ENCODE measurements at places on chromosomes 3 and 15.

DNA sequence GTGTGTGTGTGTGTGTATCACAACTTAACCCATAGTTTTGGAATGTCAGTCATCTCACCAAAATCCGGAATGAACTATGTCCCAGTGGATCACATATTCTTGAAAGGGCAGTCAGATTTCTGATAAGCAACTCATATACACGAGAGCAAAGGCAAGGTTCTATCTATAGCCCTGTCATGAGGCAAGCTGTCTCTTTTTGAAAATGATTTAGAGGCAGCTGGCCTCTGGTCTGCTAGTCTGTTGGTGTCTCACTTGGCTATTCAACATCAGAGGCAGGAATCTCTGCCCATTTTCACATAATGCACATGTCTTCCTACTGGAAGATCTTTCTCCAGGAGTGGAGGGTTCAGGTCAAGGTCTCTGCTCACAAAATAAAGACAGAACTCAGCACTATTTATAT, 79.8 kb downstream of the CNTN6 start:
- no peak for DNase-seq

DNA sequence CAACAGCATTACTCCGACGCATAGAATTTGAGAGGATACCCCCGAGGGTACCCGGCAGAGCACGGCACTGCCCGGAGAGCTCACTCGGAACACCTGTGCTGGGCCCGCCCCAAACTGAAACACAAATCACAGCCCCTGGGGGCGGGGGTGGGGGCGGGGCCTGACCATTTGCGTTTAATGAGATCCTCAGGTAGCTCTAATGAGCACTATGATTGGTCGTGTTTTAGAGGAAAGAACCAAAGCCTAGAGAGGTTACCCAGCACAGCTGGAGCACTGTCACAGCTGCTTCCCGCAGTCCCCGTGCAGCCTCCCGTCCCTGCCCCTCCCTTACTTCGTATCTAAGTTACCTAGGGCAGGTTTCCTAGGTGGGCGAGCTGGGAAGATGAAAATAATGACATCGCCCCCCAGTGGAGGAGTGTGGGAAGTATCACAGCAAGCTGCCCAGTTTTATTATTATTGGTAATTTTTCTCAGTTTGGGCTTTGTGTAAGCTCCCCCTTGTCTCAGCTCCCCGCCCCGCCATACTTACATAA, 187.1 kb downstream of the PDE8A start:
- DNase-seq: peak; percentile 47

DNA sequence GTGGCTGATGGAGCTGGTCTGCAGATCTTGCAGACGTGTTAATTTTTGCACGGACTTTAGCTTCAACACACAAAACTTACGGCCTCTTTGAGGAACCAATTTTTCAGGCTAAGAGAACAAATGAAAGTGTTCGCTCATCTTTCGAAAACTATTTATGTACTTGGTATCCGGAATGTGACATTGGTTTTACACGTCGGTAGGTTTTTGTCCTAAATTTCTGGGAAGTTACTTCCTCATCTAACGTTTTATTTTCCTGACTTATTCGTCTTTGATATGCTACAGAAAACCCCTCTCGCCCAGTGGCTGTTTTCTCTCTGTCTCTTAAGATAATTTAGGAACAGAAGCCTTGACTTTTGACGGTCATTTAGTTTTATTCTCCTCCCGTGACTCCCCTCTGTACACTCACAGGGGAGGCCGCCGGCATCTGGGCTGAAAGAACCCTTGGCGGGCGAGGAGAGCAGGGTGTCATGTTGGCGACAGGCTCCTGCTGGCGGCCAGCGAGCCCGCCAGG, 834 bp upstream of the GREM1 start:
- DNase-seq: no peak

DNA sequence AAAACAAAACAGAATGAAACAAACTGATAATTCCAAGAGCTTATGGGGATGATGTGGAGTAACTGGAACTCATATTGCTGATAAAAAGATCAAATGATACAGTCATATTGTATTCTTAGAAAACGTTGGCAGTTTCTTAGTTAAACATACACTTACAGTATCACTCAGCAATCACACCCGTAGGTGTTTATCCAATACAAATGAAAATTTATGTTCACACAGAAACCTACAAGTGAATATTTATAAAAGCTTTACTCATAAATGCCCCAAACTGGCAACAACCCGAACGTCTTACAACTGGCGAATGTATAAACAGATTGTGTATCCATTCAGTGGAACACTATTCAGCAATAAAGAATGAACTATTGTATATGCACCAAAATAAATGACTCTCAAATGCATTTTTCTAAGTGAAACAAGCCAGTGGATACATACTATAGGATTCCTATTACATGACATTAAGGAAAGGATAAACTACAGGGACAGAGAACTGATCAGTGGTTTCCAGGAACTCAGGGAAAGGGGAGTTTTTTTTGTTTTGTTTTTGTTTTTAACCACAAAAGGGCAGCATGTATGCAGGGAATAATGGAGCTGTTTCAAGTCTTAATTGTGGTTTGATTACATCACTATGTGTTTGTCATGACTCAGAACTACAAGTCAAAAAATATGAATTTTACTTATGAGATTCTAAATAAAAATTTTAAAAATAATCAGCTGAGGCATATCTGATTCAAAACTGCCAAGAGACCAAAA, 71.8 kb upstream of the NDUFB4 start:
- no peak for DNase-seq

DNA sequence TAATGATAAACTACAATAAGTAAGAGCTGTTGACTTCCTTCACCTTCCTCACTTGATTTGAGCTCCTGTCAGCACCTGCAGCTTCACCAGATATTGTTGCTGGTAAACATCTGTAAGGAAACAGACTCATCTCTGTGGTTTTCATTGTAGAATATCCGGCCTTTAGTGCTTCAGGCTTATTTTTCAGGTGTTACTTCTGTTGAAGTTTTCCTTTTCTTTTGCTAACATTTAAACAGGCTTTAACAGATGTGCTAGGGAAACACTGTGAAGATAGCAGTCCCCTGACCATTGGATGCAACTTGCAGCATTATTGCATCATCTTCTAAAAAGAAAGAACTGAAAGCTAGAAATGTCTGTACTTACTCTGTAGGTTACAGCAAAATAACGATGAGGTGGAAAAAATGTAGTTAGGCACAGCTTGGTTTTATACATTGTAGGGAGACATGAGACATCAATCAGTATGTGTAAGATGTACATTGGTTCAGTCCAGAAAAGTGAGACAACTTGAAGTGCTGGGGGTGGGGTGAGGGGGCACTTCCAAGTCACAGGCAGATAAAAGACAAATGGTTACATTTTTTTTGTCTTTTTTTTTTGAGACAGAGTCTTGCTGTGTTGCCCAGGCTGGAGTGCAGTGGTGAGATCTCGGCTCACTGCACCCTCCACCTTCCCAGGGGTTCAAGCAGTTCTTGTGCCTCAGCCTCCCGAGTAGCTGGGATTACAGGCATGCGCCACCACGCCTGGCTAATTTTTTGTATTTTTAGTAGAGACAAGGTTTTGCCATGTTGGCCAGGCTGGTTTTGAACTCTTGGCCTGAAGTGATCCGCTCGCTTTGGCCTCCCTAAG, 10.2 kb downstream of the EDEM1 start:
- peak; percentile 72 for DNase-seq

- no peak for DNase-seq
These were observed 67.7 kb upstream of the NSMCE3 start for GRCh38 chr15:29337156-29337959.

DNA sequence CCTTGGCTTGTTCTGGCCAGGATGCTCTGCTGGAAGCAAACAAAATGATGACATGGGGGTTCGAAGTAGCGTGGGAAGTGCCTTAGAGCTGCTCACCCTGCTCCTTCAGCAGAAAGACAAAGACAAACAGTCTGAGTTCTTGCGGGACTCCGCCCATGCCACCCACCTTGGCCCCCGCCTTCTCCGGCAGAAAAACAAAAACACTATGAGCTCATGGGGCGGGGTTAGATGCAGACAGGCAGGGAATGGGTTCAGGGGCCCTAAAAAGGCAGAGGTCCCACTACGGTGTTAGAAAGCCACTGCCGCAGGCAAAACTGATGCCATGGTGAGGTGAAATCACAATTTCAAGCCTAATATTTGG, 9.7 kb upstream of the NCKIPSD start:
- no peak for DNase-seq

DNA sequence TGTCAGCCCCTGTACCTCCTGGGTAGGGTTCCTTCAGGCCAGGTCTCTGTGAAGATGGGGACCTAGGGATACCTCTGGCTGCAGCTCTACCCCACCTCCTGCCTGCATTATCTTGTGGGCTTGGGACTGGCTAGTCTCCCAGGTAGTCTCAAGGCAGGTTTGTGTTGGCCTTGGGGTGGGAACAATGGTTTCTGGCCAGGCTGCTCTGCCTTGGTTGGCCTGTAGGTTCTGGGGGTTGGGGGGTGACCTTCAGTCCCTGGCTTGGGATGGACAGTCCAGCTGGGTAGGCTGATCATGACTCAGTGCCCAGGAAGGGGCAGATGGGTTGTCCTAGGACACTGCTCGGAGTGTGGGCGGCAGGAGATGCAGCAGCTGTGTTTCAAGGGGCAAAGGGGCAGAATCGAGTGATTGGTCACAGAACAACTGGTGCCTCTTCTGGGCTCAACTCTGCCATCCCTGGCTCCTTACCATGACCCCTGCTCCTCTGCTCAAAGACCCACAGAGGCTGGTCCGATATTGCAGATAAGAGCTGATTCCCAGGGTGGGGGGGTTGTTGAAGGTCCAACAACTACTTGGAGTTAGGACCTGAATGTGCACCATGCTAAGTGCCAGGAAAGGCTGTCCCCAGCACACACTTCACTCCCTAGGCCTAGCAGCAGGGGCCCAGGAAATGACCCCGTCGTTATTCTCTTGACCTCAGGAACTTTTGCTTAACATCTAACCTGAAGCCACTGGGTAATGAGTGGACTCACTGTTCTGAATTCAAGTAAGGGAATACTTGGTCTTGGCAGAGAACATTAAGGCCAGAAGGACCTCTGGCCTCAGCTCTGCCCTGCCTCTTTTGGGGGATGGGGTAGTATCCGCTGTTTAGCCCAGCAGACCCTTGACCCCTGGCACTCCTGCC, 18.1 kb upstream of the BSN start:
- no peak for DNase-seq

- DNase-seq: no peak
These were observed 212.3 kb downstream of the RPLP1 start for GRCh38 chr15:69664572-69665571.

DNA sequence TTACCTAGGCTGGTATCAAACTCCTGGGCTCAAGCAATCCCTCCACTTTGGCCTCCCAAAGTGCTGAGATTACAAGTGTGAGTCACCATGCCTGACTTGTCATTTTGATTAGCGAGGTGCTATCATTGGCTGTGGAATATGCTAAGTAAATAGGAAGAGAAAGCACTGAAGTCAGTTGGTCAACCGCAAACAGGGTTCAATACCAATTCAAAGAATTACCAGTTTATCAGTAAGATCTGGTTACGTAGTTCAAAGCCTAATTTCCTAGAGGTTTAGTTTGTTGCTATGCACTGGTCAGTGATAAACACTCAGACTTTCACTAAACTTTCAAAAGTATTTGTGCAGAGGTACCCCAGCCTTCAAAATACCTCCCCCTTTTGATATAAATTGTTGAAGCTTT, 29.5 kb downstream of the GLB1 start:
- DNase-seq: peak; percentile 56

- DNase-seq: no peak
These were observed 146.8 kb downstream of the ADAMTS17 start for GRCh38 chr15:100194996-100195395.

DNA sequence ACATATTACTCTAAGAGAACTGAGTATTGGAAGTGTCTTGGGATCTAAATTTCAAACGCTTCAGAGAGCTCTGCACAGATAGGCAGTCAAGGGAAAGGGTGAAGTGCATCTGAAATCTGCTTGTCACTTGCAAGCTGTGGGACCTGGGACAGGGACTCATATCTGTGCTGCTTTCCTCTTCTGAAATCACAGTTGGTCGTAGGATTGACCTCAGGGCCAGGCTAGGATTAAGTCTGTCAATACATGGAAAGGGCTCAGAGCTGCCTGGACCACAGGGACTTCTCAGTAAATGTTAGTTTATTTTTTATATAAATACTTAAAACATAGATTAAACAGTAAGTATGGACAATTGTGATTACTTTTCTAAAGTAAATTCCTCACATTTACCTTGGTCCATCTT, 74.7 kb upstream of the CMTM7 start:
- DNase-seq: no peak

DNA sequence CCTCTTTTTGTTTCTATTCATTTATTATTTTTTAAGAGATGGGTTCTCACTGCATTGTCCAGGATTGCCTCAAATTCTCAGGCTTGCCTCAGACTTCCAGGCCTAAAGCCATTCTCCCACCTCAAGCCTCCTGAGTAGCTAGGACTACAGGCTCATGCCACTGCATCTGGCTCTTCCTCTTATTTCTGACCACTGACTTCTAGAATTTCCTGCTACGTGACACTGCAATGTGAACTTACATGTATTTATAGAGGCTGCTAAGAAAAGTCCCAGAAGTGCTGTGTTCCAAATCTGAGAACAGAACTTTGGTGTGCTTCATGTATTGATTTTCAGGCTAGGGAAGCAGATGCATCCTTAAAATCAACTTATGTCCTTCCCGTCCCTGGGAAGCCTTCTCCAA, 407.4 kb downstream of the RSL24D1 start:
- no peak for DNase-seq

DNA sequence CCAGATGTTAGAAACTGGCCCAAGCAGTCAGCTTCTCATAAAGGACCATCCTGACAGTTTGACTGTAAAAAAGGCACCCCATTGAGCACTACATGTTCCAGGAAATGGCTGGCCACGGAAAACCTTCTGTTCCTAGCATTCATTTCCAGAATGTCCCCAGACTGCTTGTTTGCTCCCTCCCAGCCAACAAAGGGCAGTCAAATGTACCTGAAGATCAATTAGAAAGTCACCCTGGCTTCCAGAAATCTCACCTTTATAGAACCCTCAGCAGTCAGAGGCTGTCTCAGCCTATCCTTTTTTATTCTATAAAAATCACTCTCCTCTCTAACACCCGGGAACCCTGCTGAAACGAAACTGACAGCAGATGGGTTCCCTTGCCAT, 784 bp upstream of the SAMMSON start:
- no peak for DNase-seq

- no peak for DNase-seq
These were observed 20.2 kb downstream of the TNIK start for GRCh38 chr3:171439996-171440395.

- DNase-seq: no peak
These were observed 121.8 kb downstream of the GOLIM4 start for GRCh38 chr3:167973901-167974300.

- DNase-seq: no peak
These were observed 45.8 kb downstream of the CDC25A start for GRCh38 chr3:48142316-48142870.

GRCh38 chr3:158842976-158843375, 41.1 kb downstream of the MFSD1 start:
- no peak for DNase-seq

DNA sequence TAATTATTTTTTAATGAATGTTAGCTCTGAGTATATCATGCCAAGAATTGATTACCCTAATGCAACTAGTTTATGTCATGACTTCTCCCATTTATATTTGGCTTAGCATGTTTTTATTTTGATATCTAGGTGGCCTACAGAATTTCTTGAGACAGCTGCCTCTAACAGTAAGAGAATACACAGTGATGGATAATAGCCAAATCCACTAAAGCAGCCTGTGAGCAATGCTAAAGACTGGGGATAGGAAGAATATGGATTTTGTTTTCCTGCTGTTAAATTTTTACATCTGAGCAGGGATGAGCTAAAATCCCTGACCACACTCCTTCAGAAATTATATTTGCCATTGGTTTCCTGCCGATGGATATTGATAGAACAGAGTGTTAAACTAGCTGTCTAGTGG, 149.3 kb upstream of the TGFBR2 start:
- DNase-seq: no peak

- DNase-seq: no peak
These were observed 53.6 kb upstream of the MYO5C start for GRCh38 chr15:52349052-52349700.
